ENCODE measurements at places on chromosomes 16 and 17.

GRCh38 chr17:57406981-57407286, 150.6 kb downstream of the MSI2 start:
- no peak for DNase-seq

- no peak for DNase-seq
Measured at GRCh38 chr17:58932956-58933355, 173.7 kb downstream of the TRIM37 start.

DNA sequence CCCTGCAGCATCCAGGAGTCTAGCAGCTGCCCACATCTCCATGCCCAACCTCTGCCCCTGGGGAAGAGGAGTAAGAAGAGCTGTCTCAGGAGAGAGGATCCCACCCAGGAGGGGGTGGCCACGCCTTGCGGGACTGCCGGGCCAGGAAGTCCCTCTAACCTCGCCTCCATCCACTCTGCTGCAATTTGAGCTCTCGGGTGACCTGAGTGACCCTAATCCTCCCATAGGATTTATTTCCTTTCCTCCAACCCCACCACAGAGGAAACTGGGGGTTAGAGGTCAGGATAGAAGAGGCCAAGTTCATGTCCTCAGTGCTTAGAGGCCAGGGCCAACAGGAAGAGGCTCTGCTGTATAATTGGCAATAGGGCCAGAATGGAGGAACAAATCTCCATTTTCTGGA, 22.6 kb upstream of the NGFR start:
- DNase-seq: no peak

- DNase-seq: no peak
Measured at GRCh38 chr17:73323409-73324159, 11.8 kb upstream of the CDC42EP4 start.

- DNase-seq: no peak
Measured at GRCh38 chr17:21239680-21240368, 13.4 kb downstream of the NATD1 start.

DNA sequence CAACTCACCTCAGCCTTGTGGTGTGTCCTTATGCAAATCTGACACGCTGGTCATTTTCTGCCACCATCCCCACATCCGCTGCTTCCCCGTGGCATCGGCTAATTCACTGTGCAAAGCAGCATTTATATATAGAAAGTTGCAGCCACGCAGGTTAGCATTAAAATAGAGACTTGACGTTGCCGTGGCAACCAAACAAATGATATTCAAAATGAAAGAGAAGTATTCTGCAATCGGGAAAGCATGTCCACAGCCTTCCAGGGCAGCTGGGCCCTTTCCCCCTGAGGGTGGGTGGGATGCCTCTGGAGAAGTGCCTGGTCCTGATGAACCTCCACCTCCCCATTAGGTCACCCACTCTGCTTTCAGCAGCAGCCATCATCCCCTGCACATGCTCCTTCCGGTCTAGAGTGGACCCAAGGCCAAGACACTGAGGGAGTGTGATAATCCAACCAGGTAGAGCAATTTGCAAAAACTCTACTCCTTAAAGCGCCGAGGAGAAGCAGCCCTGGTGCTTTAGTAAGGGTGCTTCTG, 138.7 kb downstream of the GAS7 start:
- peak; percentile 77 for DNase-seq

DNA sequence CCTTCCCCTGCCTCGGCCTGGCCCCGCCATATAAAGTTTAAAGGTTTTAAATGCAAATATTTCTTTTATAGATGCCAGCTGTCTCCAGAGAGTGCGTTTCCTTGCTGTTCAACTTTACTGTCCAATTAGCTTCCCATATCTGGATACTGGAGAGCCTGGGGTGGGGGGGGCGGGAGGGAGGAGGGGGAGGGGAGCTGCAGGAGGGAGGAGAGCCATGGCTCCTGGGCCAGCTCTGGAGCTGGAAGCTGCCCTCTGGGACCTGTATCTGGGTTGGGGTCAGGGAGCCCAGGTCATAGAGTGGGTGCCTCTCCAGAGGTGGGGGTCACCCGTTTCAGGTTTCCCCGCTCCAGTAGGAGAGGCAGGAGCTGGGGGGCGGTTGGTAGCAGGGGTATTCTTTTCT, 6.2 kb upstream of the GSE1 start:
- no peak for DNase-seq

DNA sequence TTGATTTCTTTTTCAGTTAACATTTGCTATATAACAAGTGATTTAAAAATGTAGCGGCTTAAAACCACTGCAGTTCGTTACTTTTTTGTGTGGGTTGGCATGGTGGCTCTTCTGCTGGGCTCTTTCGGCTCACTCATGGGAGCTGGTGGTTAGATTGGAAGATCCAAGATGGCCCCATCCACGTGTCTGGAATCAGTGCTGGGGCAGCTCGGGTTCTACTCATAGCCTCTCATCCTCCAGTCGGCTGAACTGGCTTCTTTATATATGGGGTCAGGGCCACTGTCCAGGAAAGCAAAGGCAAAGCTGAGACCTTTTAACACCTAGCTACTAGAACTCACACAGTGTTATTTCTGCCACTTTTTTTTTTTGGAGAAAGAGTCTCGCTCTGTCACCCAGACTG, 73.8 kb downstream of the SNX29 start:
- DNase-seq: no peak

GRCh38 chr16:31330553-31330890, 24.5 kb upstream of the ITGAX start:
- DNase-seq: no peak

GRCh38 chr17:79988185-79988971, 47.3 kb downstream of the TBC1D16 start:
- no peak for DNase-seq

DNA sequence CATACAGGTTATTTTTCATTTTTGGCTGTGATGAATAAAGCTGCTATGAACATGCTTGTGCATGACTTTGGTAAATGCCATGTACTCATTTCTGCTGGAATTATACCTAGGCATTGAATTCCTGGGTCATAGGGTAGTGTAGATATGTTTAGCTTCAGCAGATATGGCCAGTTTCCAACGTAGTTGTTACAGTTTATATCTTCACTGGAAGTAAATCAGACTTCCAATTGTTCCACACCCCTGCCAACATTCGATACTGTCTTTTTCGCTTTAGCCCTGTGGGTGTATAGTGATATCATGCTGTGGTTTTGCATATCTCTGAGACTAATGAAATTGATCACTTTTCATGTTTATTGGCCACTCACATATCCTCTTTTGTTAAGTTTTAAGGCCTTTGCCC, 50.4 kb downstream of the ARHGAP27 start:
- no peak for DNase-seq

GRCh38 chr17:27384726-27385125, 71.5 kb upstream of the KSR1 start:
- no peak for DNase-seq

DNA sequence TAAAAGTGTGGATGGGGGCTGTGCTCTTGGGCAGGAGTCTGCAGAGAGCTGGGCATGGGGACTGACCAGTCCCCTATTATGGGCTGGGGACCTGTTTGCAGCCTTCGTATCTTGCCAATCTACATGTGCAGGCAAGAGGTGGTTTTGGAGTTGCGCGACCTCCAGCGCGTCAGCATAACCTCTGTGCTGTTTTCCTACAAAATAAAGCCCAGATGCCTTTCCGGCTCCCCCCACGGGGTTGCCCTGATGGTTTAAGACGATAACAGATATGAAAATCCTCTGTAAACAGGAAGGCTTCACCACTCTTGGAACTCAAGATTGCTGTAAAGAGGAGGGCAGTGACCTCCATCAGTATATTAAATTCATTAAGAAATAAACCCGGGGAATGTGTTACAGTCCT, 16.5 kb upstream of the SPPL2C start:
- DNase-seq: no peak

GRCh38 chr16:46830417-46830901, 521 bp downstream of the C16orf87 start:
- no peak for DNase-seq

GRCh38 chr16:83145297-83145696, 518.5 kb downstream of the CDH13 start:
- DNase-seq: no peak

- no peak for DNase-seq
Measured at GRCh38 chr17:75869282-75870141, 8.9 kb downstream of the TRIM47 start.

DNA sequence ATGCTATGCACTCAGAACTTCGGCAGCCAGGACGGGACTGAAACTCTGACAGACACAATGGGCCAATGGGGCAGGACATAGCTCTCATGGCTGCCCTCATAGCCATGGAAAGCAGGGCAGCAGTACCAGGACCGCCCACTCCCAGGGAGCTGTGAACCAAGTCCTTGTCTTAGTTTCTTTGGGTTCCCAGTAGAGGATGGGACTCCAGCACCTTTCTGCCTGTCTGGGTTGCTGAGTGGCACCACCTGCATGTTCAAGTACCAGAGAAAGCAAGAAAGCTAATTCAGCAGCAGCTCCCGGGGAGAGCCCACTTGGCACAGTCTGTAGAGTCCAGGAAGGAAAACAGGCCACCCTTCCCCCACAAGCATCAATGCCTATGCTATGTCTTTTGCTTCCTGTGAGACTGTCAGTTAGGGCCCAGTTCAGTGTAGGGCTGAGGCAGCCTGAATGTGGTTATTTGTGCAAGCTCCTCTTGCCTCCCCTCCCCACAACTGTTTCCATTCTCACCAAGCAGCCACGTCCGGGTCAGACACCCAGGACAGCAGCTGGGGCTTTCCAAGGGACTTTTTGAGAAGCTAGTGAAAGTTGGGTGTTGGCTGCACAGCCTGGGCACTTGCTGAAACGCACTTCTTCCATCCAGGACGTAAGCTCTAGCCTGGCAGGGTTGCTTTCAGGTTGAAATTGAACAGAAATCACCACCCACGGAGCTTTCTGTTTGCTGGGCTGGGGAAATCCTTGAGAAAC, 7.8 kb downstream of the SUPT4H1 start:
- DNase-seq: no peak

DNA sequence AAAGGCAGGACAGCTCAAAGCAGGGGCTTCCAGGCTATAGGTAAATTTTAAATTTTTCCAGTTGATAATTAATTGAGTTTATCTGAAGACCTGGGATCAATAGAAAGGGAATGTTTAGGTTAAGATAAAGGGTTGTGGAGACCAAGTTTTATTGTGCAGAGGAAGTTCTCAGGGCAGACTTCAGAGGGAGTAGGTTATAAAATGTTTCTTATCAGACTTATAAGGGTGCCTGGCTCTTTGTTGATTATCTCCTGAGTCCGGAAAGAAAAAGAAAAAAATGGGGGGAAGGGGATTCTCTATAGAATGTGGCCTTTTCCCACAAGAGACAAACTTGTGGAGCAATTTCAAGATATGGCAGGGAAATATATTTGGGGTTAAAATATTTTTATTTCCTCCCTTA, 15.9 kb downstream of the SLC46A1 start:
- DNase-seq: no peak

- peak; percentile 70 for DNase-seq
Measured at GRCh38 chr16:30949650-30950515, 1.0 kb downstream of the ORAI3 start.

- DNase-seq: no peak
Measured at GRCh38 chr16:85846461-85846860, 47.0 kb downstream of the COX4I1 start.

DNA sequence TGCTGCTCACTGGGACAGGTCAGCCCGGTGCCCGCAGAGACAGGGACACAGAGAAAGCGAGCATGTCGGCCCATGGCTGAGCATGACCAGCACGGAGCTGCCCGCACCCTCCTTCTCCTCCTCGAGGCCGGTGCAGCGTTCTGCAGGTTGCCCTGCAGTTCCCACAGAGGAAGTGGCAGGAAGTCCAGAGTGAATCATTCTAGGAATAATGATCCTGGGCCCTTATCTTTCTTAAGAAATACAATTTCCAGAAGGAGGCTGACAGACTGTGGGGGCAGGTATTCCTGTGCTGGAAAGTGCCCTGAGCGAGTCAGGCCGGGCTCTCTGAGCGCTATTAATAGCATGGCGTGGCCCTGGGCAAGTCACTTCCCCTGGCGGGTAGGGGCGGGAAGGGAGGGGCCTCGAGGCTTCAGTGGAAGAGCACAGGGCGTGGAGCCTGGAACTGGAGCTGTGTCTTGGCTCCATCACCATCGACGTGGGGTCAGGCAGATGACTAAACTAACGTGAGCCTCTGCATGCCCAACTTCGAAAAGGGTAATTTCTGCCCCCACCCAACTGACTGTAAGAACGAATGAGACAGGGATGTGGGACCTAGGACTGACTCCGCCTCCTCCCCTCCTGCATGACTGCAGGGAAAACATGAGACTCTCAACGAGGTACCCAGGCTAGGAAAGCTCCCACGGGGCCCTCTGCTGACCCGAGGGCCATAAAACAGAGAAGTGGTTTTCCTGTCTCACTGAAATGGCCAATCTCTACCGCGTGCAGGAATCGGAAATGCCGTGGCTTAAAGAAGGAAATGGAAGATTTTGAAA, 9.8 kb downstream of the TMEM204 start:
- DNase-seq: no peak

DNA sequence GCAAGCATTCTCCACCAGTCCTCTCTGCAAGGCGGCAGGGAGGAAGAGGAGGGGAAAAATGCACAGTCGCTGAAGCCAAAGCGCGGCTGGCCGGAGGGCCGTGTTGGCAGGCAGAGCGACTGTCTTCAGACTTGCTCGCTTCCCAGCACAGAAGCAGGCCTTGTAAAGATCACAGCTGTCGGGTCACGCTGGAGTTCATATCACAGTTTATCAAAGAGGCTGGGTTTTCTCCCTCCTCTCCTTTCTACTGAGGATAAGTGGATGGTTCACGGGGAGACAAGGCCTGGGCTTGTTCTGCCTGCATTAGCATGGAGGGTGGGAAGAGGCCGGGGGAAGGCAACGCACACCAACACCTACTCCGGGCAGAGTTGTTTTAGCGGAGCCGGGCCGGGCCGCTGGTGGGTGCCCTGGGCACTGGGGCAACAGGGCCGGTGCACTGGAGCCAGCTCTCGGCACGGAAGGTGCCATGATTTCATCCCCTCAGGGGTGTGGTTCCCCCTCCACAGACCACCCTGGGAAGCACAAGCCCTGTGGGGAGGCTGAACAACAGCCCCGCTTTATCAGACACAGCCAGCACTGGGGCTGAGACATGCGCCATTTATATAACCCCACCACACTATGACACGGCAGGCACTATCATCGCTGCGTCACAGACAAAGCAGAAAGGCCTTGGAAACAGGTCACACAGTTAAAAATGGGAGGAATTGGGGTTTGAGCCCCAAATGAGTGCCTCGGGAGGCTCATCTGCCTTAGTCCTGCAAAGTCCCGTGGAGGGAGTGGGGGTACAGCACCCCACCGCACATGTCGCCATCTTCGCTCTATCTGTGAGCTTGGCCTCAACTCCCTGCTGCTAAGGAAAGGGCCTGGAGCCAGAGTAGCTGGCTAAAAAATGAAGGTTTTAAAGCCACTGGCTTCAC, 40.3 kb upstream of the MTSS2 start:
- peak; percentile 85 for DNase-seq

DNA sequence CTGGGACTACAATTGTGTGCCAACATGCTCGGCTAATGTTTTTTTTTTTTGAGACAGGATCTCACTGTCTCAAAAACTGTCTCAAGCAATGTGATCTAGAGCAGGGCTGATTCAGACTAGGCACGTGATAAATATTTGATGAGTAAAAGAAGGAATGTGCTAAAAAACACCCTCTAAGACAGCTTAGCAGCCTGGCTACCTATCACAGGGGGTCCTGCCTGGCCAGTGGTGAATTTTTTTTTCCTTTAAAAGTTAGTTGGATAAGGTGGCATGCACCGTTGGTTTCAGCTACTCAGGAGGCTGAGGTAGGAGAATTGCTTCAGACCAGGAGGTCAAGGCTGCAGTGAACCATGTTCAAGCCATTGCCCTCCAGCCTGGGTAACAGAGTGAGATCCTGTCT, 14.8 kb upstream of the GPATCH8 start:
- no peak for DNase-seq
